ENCODE measurements at places on chromosomes 12 and 14. TPM values are rescaled to one million over a fixed set of nuclear protein-coding genes. Genes with fewer than 3 reads are reported as not detected.

CEBPE gene
- 6.0 TPM for total RNA-seq

GRCh38 chr14:101992708-101993107 is 28.3 kb downstream of the DYNC1H1 start:
- DNase-seq, result no peak

DNA sequence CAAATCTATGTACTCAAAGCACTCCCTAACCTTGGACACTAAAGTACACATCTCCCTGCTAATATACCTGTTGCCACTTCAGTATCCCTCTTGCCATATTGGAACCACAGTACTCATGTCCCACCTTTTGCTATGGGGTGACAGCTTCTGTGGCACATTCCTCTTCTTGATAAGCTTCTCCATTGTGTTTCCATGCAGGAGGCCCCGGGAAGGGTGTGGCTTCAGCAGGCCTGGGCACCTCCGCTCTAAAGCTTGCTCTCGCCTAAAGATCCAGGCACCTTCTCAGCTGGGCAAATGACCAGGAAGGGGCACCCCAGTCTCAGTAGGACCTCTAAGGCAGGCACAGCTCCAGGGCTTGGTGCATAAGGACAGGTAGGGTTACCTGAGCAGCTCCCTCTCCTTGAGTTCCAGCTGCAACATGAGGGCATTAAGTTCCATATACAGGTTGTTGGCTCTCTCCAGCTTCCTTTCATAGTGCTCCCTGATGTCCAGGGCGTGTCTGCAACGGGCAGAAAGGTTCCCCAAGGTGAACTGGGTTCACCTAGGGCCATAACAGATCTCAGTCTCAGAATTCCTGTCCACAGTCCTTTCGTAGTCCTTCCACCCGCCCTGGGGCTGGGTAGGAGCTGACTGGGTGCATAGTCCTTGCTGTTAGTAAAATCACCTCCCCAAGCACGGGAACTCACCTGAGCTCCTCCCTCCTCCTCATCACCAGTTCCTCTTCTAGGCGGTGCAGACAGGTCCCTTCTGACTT is 15.9 kb downstream of the MAP3K12 start:
- no peak for DNase-seq

DNA sequence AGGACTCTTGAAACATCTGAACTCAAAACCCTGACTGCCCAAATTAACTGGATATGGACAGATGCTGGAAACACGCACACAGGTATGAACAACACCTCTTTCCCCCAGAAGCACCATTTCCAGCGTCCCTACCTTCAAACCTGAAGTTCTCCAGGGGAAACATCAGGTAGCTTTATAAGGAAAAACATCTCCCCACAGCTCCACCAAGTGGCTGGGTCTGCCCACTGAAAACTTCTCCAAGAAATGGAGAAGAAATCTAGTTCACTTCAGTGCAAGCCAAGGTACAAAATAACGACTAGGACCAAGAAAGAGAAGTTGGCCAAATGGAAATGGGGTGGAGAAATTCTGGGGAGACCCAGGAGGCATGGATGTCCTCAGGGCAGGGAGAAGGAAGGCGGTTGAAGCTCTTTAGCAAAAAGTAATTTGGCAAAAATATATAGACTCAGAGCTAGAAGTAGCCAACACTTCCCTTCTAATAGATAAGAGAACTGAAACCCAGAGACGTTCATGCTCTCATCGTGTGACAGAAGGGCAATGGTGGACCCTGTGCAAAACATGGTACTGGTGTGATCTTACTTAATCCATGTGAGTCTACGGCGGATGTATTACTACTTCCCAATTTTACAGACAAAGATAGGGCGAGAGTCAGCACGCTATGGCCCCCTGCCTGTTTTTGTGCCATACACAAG is 10.5 kb upstream of the NUAK1 start:
- DNase-seq, result no peak

APOF gene
- total RNA-seq, result 2.2 TPM

GRCh38 chr12:57010627-57011247 is 4.4 kb upstream of the ZBTB39 start:
- peak; percentile 42 for DNase-seq

GRCh38 chr14:33413381-33413780 is 474.7 kb downstream of the NPAS3 start:
- DNase-seq, result no peak

PROX2 gene
- total RNA-seq, result 0.72 TPM

- no peak for DNase-seq
These were observed 74.6 kb downstream of the MED13L start for GRCh38 chr12:116202940-116203339.

- no peak for DNase-seq
These were observed 7.1 kb downstream of the GMFB start for GRCh38 chr14:54481695-54482094.

GRCh38 chr12:53572134-53572758 is 53.9 kb downstream of the ATF7 start:
- no peak for DNase-seq

All from umbilical cord (tissue), 2 donors.